K562 (cell line): ENCODE measurements at places on chromosomes 1 and 21. TPM values are rescaled to one million over a fixed set of nuclear protein-coding genes. Genes with fewer than 3 reads are reported as not detected.

DNA sequence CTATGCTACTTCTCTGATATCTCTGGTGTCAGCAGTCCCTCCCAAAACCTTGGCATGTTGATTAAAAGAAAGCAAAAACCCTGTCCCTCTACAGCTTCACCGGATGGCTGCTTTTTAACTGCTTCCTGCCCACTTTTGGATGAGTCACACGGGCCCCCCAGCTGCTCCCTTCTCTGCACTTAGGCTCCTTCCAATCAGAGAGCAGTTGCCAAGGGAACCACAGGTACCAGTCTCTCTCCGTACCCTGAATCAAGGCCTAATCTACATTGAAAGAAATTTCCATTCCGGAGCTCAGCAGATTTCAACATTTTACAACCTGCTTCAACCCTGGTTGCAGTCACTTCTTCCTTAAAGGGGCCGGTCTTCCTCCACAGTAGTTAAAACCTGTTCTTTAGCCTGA, 70.6 kb upstream of the GJB5 start:
- DNase-seq, result no peak

- no peak for DNase-seq
Measured at GRCh38 chr1:55861676-55862340, 646.6 kb upstream of the USP24 start.

DNA sequence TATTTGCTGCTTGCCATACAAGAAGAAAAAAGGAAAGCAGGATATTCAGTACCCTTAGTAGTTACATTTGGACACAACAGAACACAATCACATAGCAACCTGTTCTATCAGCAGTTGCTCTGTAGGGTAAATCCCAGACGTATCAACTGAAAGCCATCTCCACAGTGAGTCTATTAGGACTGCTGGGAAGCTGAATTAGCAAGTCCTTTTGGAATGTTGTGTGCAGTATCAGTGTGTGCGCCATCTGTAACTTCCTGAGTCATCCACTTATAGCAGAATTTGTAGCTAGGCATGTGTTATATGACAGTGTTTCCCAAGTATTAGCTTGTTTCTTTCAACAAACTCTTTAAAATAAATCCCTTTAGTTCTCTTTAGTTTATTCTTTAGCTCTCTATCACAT, 21.3 kb downstream of the CCDC30 start:
- no peak for DNase-seq

DNA sequence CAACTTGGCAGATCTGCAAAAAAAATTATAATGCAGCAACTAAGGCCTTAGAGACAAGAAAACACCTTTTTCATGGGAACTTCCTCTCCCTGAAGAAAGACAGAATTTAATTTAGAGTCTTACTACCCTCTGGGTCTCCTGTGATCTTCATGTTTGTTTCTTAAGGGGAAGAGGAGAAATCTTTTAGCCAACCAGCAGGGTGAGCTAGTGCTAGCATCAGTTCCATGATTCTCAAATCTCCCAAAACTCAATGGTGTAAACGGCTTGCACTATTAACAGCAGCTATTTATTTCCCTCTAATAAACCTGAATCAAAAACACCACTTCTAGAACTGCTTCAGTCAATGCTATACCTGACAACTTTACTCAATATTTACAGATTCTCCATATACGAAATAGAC, 3.8 kb downstream of the ZNF644 start:
- DNase-seq, result no peak

GRCh38 chr1:198117267-198117666, 39.5 kb upstream of the NEK7 start:
- DNase-seq, result no peak

DNA sequence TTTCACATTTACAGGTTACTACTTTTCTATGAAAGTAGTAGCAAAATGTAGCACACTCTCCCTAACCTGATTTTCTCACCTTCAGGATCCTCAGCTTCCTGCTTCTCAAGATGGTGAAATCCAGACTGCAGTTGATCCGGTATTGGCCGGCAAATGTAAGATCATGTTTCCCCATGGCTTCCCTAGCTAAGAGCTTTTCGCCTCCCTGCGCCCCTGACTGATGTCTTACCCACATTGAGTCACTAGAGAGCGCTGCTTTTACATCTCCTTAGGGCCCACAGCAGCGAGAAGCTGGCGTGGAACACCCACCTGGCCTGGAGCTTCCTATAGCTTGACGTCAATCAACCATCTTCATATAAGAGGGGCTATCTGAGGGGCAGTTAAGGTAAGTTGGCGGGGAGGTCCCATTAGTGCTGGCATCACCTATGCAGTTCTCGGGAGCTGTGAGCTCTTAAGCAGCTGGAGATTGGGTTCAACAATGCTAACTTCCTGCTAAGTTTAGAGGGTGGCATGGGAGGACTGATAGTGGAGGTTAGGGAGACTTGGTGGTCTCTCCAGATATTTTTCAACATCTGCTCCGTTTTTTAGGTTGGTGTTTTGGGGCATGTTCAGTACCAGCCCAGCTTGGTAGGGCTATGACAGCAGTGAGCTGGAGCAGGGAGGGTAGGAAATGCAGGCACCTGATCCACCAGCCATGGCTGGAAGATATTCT, 5.5 kb downstream of the PTPN7 start:
- peak; percentile 60 for DNase-seq

- DNase-seq, result peak; percentile 75
Measured at GRCh38 chr1:51189421-51190073, 46.5 kb upstream of the RNF11 start.

- DNase-seq, result no peak
Measured at GRCh38 chr1:156060937-156061636, at the start of gene RAB25. Gene RAB25, plus strand, starts transcription at chr1:156061160. Its CDS starts 241 bp downstream, at chr1:156061401.

DNA sequence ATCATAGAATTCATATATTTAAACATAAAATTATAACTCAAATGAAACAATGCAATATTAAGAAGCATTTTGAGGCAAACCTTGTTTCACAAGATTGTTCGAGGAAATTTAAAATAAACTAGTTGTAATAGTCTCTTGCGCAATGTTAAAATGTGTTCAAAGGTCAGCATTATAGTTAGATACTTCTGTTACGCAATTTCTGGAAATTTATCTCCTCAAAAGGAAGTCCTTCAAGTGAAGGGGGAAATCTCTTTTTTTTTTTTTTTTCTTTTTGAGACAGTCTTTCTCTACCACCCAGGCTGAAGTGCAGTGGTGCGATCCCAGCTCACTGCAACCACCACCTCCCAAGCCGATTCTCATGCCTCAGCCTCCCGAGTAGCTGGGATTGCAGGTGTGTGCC, 52.1 kb downstream of the FMO4 start:
- no peak for DNase-seq

DNA sequence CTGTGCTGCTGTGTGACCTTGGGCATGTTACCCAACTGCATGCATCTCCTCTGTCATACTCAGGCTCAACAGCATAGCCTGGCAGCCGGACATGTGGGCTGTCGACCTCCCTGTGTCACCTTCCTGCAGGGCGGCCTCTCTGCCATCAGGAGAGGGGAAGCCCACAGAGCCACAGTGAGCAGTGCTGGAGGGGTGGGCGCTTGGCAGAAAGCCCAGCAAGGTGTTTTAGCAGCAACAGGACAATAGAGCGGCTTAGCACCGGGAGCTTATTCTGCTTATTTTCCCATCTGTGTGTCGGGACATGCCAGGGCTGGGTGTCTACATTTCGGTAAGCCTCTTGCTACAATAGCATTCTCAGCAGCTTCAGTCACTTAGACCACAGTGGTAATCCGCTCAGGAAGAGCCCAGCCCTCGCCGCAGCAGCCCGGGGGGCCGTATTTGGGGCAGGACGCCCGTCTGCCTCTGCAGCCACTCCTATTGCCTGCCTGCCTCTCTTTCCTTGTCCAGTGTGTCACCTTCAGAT, 22.8 kb upstream of the CDK18 start:
- no peak for DNase-seq

- DNase-seq, result peak; percentile 61
Measured at GRCh38 chr1:201551877-201552731, 13.2 kb downstream of the NAV1 start.

Gene NPR1
- total RNA-seq, result 0.04 and 0.16 TPM in 2 replicates

Gene SLC30A10
- 8.8 and 9.4 TPM in 2 replicates for total RNA-seq

Gene GPR89B
- total RNA-seq, result 17.6 and 19.0 TPM in 2 replicates
